ENCODE measurements at places on chromosomes 6 and 20.
A peak's percentile ranks its signal among the peaks of the same experiment; 100 is the strongest.

DNA sequence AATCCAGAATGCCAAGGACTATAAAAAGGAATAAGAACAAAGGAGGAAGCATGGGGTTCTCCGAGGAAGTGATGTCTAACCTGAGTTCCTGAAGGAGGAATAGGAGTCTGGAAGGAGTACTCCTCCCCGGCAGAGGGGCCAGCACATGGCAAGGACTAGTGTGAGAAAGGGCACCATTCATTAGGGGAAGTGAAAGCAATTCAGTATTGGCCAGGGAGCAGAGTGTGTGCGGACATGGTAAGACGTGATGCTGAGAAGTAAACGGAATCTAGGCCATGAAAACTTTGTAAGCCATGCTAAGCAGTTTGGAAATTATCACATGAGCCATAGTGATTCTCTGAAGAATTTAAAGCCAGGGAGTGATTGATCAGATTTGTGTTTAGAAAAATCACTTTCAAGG, 218.9 kb upstream of the PRDM1 start:
- no peak for DNase-seq

GRCh38 chr20:37361336-37361735, 15.4 kb downstream of the SRC start:
- DNase-seq, result no peak

DNA sequence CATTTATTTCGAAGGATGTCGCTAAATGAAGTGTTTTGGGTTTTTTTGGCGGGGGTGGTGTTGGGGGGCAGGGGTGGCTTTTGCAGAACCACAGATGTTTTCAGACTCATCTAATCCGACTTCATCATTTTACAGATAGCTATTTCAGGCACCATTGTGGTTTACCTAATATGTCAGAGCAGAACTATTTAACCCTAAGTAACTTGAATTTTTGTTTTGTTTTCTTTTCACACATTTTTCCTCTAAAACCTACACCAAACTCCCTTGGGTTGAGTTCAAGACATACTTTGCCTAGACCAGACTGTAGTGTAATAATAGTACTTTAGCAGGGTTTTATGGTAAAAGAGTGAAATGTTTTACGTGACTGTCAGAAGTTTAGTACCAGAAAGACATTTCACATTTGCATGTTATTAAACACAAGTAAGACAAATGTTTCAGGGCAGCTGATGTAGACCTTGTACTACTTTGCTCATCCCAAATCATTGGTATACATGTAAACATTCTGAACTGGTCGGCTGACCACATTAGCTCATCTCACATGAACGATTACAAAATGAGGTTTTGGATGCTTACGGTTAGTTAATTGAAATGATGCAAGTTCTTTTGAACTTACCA, 37.7 kb downstream of the MAP3K4 start:
- no peak for DNase-seq

GRCh38 chr20:34525709-34526416, 9.6 kb downstream of the DYNLRB1 start:
- peak; percentile 40 for DNase-seq

DNA sequence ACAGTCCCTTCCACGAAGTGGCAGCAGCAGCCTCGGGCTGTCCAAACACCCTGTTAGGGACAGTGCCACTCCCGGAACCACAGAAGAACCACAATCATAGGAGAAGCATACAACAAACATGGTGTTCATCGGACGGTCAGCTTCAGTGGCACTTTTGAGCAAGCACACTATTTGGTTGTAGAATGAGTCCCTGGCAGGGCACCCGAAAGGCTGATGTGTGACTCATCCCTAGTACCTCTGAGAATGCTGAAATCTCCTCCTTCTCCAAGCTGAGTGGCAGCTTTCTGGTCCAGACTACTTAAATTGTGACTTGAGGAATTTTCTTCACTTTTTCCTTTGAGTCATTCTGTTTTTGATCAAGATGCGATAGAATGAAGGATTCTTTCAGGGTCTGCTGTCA, 282.5 kb downstream of the ESR1 start:
- no peak for DNase-seq

DNA sequence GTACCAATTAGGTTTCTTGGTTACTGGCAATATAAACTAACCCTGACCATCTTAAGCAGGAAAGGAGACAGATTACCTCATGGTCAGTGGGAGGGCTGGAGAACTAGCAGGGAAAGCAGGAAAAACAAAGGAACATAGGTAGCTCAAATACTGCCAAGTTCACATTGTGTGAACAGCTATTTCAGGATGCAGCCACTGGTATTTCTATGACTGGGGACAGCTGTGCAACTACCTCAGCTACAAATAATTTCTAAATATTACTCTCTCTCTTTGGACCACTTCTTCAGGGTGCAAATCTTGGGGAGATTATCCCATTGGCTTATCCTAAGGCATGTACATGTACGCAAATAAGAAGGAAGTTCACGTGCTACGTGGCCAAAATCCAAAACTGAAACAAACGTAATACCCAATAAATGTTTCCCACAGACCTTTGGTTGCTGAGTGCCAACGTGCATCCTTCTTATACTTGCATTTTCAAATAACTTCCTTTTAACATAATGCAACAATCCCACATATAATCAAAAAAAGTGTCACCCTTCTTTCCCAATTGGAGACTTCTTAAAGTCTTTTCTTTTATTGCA, 180.9 kb downstream of the PHF3 start:
- DNase-seq, result no peak

GRCh38 chr20:48193627-48194425, 408.5 kb upstream of the SULF2 start:
- no peak for DNase-seq

DNA sequence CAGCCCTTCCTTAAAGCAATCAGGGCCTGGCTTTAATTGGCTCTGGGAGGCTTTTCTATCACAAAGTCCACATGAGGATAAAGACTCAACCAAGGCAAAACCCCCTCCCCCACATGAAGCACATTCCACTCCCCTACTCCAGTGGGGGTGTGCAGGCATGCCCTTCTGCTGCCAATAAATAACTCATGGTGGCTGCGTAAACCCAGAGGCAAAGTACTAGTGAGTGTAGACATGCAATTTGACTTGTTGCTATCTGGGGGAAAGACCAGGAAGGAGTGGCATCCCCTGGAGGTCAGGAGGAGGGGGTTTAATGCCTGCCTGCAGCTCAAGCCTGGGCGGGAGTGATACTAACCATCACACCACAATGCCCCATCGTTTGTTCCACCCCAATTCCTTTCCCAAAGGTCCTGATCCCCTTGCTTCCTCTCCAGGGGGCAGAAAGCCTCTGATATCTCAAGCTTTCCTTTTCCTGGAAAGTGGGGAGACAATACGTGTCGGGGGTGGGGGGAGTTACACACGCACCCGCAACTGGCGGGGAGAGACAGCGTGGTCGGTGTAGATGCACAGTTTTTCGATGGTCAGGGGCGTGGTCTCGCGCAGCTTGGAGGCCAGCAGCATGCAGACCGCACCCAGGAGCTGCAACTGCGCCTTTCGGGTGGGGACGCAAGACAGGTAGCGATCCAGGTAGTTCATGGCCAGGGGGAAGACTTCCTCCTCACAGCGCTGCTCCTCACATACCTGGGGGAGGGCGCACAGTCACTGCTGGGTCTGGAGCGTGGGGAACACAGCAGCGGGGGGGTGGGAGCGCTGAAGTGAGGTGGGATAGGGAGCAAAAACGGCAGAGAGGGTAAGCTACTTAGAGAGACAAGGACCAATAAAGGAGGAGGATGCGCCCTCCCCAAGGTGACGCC, 1.5 kb downstream of the CCND3 start:
- DNase-seq, result peak; percentile 71

DNA sequence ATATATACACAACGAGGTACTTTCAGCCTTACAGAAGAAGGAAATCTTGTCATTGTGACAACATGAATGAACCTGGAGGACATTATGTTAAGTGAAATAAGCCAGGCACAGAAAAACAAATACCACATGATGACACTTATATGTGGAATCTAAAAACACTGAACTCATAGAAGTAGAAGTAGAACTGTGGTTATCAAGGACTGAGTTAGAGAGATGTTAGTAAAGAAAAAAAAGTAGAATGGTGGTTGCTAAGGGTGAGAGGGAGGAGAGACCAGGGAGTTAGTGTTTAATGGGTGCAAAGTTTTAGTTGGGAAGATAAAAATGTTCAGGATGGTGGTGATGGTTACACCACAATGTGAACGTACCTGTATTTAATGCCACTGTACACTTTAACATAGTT, 4.8 kb upstream of the STX11 start:
- DNase-seq, result no peak

DNA sequence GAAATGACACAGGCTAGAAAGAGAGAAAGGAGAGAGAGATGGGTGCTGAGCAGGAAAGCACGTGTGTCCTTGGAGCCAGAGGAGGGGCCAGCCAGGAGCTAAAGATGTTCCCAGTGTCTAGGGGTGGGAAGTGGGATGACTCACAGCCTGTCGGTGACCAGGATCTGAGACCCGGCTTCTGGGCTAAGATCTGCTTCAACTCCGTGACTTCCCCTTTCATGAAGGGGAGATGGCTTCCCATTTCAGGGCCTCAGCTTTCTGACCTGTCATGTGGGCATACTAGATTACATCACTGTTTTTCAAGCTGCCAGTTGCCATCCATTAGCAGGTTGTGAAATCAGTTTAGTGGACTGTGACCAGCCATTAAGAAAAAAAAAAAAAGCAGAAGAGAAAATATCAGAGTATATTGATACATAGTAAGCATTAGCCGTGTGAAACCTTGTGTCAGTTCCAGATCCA, 5.4 kb downstream of the TGM3 start:
- no peak for DNase-seq

DNA sequence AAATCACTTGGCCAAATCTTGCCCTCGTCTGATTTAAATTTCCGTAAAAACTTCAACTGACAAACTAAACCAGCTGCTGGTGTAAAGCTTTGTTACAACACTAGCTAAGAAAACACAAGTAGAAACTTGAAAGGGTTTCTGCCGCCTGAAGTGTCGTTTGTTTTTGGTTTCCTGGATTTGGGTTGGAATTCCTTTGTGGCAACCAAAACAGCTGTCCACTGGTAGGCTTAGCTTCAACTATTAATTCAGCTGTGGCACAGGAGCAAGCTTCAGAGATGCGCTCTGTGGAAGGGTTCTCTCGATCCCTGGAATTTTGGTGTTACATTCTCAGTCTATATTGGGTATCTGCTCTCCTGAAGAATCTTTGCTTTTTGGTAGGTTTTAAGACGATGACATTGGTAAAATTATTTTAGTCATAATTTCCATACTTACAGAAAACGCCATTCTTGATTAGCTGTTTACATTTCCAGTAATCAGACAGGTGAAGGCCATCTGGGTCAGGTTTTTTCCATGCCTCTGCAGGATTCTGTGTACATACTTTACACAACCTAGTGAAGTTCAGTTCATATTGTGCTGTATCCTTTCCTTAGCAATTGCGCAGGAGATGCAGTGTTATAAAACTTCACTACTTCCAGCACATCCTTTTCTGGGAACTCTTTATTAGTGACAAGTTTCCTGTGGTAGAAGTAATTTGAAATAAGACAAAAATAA, 29.9 kb upstream of the SAMD3 start:
- DNase-seq, result no peak

GRCh38 chr20:40587038-40587437, 102.0 kb downstream of the MAFB start:
- DNase-seq, result no peak

GRCh38 chr6:12967686-12968085, 251.1 kb downstream of the PHACTR1 start:
- no peak for DNase-seq

- peak; percentile 93 for DNase-seq
Measured at GRCh38 chr20:31661625-31662371, 24.1 kb downstream of the COX4I2 start.

DNA sequence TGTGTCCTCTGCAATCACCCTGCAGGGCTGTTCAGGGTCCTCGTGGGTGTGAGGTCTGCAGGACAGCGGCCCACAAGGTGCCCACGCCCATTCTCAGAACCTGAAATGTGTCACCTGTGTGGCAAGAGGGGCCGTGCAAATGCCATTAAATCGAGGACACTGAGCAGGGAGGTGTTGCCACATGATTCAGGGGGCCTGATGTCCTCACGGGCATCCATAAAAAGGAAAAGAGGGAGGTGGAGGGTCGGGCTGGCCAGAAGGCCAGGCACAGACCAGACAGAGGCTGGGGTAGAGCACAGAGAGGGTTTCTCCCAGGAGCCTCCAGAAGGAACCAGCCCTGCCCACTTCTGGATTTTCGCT, 239.6 kb downstream of the ERMARD start:
- DNase-seq, result peak; percentile 46

GRCh38 chr6:27545271-27546046, 72.6 kb upstream of the ZNF184 start:
- peak; percentile 88 for DNase-seq

- DNase-seq, result no peak
Measured at GRCh38 chr6:162612613-162613012, 115.0 kb downstream of the PRKN start.

DNA sequence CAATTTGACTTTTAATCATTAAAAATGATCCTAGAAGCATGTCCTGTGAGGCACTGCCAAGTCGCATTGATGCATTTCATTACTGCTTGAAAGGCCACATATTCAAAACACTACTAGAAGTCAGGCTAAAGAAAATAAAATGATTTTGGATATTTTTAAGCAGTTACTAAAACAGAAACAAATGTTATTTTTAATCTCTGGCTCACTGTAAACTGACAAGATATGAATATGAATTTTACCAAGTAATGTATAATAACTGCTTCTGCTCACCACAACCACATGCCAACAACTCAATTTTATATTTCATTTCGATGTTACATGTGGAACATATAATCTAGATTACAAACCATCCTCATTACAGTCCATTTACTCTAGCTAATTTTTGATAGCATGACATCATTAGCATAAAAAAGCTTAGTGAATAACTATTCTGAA, 90.6 kb downstream of the ATXN1 start:
- no peak for DNase-seq

DNA sequence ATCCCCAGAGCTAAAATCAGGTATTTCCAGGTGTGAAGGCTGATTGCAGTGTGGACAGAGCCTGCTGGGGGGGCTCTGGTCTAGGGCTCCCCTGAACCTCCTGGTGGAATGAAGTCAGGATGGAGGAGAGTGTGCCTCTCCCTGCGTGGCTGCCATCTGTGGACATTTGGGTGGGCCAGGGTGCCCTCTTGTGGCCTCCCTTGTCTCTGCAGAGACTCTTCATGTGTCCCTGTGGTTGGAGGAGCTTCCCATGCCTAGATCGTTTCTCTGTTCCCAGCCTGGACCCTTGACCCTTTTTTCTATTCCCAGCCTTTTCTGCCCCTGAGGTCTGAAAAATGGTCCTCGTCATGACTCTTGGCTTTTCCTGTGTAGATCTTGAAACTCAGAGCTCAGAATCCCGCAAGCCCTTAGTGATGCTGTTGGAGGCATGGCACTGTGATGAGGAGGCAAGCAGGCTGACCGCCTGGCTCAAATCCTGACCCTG, 9.9 kb upstream of the PSMF1 start:
- DNase-seq, result peak; percentile 76

GRCh38 chr6:137846274-137846673, 20.8 kb upstream of the TNFAIP3 start:
- no peak for DNase-seq

- peak; percentile 70 for DNase-seq
Measured at GRCh38 chr20:2866236-2866635, 7.0 kb upstream of the PTPRA start.

GRCh38 chr6:63732336-63732735, 96.7 kb downstream of the PHF3 start:
- no peak for DNase-seq

- DNase-seq, result peak; percentile 51
Measured at GRCh38 chr6:166952567-166953486, 3.5 kb downstream of the RNASET2 start.
